ENCODE measurements at places on chromosomes 11 and 22.

GRCh38 chr11:82775736-82776346 lies 42.2 kb upstream of the FAM181B start:
- peak; percentile 58 for DNase-seq

DNA sequence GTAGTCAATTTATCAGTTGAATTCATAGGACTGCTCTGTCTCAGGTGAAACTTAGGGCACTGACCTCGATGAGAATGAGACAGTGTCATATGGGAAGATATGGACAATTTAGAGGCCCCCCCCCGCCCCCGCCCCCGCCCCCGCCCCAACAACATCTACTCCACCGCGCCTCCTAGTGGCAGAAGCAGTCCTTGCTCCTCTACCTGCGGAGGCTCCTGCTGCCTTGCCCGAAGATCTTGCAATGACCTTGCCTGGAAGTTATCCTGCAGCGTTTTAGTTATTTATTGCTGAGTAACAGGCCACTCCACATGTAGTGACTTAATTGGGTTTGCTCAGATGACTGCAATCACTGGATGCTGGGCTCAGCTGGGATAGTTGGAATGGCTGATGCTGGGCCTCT lies 15.2 kb downstream of the SERPINH1 start:
- DNase-seq, result peak; percentile 40

- peak; percentile 66 for DNase-seq
Measured at GRCh38 chr11:47179655-47179991, 2.9 kb upstream of the ARFGAP2 start.

DNA sequence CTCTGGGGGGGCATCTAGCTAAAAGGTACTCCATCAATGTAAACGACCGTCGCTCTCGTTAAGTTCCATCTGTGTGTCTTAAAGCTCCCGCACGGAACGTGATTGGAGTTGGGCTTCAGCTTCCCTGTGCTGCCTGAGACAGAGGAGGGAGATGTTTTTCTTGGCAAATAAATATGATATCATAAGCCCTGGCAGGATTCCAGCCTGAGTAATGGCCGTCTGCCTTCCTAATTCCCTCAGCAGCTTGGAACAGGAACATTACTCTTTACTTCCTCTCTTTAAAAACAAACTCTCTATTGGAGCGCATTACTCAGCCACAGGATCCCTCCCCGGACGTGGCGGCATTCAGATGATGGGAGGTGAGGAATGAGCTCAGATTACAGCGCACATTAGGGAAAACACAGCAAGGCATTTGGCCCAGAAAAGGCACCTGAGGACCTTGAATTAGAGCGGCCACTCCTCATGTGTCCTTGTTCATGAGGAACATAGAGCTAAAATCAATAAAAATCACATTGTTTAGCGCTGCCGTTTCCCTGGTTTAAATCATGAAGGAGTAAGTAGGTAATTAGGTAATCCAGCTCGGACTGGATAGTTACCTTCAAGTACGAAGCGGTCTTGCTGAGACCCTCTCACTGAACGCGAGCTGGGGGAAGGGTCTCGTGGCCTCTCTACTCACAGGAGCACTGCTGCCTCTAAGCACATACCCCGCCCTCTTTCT lies 230.4 kb downstream of the ST3GAL4 start:
- DNase-seq, result peak; percentile 2

GRCh38 chr11:72634472-72635095 lies 39.6 kb downstream of the PDE2A start:
- no peak for DNase-seq

DNA sequence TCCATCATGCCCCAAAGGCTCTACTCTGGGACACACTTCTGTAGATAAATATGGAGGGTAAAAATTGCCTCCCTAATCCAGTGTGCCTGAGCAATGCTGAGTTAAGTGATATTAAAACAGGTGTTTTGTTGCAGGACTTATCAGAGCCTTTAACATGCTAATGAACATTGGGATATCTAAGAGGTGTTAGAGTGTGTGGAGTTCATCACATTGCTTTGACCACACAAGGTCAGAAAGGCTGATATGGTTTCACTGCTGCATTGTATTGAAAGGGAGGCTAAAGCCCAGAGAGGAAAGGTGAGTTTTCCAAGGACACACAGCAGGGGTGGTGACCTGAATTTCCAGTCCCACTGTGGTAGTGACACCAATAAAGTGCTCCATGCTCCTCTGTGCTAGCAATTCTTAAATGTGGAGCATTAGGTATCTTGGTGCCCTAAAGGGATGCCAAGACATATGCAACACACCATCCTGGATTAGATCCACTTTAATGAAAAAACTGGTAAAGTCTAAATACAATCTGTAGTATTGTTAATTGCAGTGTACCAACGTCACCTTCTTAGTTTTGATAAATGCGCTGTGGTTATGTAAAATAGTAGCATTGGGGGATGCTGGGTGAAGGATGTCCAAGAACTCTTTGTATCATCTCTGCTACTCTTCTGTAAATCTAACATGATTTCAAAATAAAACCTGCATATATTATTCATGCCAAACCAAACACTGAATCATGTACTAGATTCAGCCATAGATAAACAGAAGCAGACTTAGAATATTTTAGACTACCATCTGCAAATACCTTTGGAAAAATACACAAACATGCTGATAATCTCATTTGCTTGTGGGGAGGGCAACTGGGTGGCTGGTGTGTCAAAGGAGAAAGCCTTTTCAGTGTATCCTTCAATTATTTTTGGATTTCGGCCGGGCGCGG lies 45.8 kb downstream of the MIAT start:
- no peak for DNase-seq

GRCh38 chr11:65917077-65917433 lies 1.8 kb downstream of the C11orf68 start:
- DNase-seq, result no peak

DNA sequence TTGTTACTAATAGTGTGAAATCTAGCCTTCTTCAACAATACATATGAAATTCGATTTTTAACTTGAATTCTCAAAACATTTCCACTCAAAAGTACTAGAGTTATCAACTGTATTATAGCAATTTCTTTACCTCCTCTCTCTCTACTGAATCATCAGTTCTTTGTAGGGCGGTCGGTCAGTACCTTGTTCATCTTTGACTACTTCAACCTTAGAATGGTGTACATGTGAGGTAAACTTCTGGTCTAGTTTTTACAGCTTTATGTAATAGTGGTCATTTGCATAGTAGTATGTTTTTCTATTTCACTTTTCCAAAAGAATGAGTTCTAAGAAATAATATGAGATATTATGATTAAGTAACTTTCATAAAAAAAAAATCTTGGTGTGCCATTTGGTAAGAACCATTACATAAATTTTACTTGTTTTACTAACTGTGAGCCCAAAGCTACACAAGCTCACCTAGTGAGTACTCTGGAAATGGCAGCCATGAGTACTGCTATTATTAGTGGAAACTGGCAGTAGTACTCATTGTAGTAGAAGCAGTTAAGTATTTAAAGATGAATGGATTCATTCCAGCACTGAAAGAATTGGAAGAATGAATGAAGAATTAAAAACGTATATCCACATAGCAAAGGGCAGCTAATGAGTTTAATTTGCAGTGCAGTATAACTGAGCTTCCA lies 30.1 kb downstream of the SESN3 start:
- DNase-seq, result no peak

DNA sequence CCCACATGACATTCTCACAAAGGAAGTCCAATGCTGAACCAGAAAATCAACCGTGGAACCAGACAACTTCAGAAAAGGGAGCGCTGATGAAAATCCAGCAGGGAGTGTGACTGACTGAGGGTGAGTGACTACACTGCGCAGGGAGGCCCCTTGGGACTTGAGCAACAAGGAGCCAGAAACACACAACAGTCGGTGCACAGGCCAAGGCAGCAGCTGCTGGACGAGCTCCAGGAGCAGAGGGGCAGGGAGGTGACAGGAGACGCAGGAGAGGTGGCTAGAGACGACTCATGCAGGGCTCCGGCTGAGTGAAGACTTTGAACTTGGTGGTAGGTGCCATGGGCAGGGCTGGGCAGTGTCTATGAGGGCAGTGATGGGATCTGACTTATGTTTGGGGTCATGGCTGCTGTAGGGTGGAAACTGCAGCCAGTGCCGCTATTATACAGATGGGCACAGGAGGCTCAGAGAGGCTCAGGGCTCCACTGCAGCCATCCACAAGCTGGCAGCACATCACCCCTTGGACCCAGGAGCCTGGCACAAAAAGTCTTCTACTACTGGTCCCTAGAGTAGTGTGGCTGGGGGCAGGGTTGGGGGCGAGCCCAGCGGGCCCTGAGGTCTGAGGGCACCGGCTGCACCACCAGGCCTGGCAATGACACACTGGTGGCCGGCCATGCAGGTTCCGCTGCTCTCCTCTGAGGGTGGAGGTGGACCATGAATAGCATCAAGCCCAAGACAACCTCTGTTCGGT lies 10.3 kb upstream of the FADD start:
- no peak for DNase-seq
